ENCODE measurements at places on chromosomes 3 and 15.

DNA sequence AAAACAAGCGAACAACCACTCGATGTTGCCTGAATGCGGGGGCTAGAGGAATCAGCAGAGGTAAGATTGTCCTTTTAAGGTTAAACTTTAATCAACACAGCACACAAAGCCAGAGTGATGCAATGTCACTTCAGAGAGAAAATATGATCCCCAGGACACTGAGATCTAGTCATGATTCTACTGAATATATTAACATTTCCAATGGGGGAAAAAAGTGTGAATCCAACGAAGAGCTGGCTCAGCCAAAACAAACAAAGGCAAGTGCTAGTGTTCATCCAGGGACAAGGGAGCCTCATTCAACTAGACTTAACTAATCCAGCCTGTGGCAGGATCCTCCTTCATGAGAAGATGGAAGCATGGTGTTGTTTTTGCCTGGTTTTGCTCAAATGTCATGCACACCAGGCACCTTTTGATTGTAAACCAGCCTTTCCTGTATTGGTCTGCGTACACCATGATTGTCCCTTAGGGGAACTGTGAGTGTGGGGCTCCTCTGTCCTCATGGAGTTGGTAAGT is 35.8 kb downstream of the SCG5 start:
- DNase-seq: no peak

DNA sequence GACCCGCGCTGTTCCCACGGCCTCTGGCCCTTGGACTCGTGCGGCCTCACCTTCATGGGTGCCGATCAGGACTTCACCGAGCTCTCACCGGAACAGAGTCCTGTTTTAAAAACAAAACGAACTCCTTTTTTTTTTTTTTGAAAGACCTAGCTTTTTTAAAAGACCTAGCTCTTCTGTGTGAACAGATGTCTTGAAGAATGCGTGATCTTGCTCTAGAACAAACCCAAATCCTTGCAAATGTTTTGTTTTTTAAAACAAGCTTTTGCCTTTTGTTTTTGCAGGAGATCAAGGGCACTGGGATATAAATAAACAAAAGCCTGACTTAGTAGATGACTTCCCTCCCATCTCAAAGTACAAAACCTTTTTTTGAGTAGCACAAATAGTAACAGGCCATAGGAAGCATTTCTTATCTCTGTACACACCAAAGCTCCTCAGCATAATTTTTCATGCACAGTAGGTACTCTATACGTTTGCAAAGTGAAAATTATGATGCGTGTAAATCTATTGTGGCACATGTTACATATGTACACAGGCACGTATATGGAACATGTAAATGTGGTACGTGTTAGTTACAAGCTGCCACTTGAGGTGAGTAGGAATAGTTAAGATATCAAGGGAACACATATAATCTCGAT is 1.1 kb upstream of the MSL2 start:
- DNase-seq: no peak

- DNase-seq: no peak
Measured at GRCh38 chr15:37261685-37262084, 161.3 kb upstream of the MEIS2 start.

DNA sequence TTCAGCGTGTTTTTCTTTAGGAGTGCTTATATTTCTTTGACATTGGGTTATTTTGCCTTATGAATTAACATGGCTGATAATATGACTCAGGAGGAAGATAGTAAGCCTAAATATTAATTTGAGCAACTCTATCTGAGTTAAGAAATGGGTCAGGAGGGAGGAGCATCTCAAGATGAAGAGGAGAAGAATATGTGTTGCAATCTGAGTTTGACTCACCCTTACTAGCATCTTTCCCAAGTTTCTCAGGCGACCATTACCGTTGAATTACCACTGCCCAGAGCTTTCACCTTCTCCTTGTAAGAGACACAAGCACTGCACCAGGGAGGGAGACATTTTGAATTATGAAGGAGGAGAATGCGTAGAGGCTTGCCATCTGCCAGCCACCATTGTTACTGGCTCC is 138.3 kb upstream of the MYRIP start:
- no peak for DNase-seq

- peak; percentile 37 for DNase-seq
Measured at GRCh38 chr3:157119369-157119951, 40.5 kb downstream of the CCNL1 start.

DNA sequence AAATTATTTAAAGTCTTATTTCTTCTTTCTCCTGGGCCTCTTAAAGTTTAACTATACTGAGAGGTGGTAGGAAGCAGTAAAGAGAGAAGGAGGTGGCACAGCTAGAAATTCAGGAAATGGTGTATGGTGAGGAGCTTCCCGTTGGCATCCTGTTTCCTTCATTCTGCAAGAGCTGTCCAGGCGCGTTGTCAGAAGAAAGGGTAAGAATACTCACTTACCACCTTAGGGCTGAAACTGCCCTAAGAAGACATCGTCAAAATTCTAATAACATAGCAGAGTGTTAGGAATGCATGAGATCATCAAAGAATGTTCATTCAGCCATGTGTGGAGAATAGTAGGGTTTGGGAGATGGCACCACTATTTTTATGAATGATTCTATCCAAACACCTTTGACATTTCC is 699.6 kb downstream of the MCTP2 start:
- DNase-seq: no peak

DNA sequence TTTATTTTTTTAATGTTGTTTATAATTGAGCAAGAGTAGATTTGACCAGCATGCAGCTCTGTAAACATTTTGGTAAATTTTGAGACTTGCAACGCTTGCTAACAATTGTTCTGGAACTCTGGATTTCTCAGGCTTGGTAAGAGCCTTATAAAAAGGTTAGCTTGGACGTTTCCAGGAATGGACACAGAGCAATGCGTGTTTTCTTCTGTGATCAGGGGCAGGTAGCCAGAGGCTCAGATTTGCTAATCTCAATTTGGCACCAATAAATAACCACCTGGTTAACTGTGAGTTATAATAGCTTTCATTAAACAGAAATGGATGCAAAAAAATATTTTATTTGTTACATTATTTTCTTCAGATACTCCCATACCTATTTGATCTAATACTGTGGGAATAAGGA is 39.8 kb downstream of the CADM2 start:
- no peak for DNase-seq

- no peak for DNase-seq
Measured at GRCh38 chr3:126147147-126147931, 33.0 kb downstream of the ALDH1L1 start.

GRCh38 chr15:90840954-90841353 is 27.4 kb upstream of the FURIN start:
- no peak for DNase-seq

- DNase-seq: peak; percentile 72
Measured at GRCh38 chr15:68559345-68560310, 19.2 kb upstream of the CORO2B start.

- peak; percentile 74 for DNase-seq
Measured at GRCh38 chr15:67063689-67064606, 1.5 kb upstream of the SMAD3 start.

- no peak for DNase-seq
Measured at GRCh38 chr3:86815880-86816279, 175.1 kb downstream of the VGLL3 start.

- DNase-seq: peak; percentile 39
Measured at GRCh38 chr15:62742409-62743171, 300.0 kb upstream of the TPM1 start.

GRCh38 chr3:184261270-184261853 is at the start of gene CAMK2N2:
CAMK2N2 (minus strand) TSS chr3:184261553; CDS start chr3:184261285, 268 bp downstream.
- peak; percentile 68 for DNase-seq

DNA sequence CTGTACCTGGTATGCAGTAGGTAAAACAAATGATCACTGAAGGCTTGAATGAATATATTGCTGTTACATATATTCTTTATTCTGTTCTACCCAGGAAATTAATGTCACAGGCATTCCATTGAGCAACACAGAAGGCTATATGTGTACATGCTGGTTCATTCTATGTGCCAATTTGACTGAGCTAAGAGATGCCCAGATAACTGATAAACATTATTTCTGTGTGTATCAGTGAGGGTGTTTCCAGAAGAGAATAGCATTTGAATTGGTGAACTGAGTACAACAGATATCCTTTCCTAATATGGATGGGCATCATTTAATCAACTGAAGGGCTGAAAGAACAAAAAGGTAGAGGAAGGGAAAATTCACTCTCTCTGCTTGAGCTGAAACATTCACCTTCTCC is 886.8 kb downstream of the FHIT start:
- no peak for DNase-seq

DNA sequence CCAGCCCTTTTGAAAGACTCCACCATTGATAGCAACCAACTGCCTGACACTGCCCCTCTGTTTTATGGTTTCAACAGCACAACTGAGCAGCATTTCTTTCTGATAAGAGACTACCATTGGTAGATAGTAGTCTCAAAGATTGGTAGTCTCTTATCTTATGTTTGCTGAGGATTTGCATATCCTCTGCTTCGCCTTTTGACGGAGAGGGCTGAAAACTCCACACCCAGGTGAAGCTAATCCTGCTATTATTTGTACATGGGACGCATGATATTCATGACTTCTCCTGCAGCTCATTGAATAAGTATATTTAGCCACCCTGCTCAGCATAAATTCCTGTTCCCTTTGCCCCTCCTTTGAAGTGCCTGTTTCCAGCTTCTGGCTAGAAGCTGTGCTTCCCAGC is 119.4 kb upstream of the STRIT1 start:
- no peak for DNase-seq

GRCh38 chr3:40719660-40720287 is 195.0 kb downstream of the ZNF621 start:
- DNase-seq: no peak

- DNase-seq: no peak
Measured at GRCh38 chr15:73932381-73933191, 6.3 kb downstream of the LOXL1 start.

DNA sequence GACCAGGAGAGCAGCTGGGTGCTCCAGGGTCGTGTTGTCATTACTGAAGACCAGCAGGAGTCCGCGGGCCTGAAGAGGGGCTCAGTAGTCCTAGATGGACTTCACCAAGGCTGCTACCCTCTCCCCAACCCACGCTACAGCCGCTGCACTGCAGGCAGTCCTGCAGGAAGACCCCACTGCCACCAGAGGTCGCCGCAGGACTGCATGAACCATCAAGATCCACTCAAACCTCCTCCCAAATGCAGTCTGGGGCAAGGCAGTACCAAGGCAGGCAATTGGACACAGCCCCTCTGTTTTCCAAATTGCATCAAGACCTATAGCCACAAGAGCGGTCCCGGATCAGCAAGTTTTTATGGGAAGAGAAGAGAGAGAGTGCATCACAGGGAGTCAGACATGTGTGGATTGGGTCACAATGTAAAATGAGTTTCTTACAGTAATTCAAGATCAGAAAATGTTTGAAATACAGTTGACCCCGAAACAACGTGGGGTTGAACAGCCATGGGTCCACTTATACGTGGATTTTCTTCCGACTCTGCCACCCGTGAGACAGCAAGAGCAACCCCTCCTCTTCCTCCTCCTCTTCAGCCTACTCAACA is 46.7 kb downstream of the DZIP1L start:
- DNase-seq: peak; percentile 72

DNA sequence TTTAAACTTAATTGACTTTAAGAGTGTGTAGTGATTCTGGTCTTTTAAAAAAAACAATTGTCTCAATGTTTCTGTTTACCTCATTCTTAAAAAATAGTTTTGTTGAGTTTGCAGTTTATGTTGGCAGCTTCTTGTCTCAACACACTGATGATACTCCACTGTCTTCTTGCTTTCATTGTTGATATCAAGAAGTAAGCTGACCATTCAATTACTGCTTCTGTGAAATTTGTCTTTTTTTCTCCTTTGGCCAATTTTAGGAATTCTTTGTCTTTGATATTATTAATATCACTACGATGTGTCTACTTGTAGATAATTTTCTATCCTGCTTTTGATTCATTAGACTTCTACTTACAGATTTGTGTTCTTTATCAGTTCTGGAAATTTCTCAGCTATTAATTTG is 31.4 kb downstream of the PAK2 start:
- no peak for DNase-seq

- no peak for DNase-seq
Measured at GRCh38 chr3:42730294-42730693, 27.7 kb upstream of the HHATL start.

GRCh38 chr3:30347679-30348216 is 258.7 kb upstream of the TGFBR2 start:
- DNase-seq: peak; percentile 39

DNA sequence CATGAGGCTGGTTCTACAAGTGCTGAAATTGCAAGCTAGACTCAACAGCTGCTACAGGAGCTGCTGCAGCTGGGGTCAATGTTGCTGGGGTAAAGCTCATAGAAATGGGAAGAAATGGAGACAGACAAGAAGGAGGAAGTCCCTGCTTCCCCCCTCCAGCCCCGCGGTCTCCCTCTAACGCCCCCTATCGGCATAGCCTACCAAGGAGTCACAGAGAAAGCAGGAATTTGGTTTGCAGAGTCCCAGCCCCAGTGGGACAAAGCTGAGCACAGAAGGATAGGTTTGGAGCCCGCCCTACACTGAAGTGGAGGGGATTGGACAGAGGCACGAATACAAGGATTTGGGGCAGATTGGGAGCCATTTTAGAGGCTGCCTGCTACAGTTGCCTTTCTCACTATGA is 176.9 kb upstream of the ANKRD28 start:
- no peak for DNase-seq

- no peak for DNase-seq
Measured at GRCh38 chr3:79085171-79085570, 682.6 kb downstream of the ROBO1 start.

- no peak for DNase-seq
Measured at GRCh38 chr15:28272587-28272986, 49.4 kb downstream of the HERC2 start.

DNA sequence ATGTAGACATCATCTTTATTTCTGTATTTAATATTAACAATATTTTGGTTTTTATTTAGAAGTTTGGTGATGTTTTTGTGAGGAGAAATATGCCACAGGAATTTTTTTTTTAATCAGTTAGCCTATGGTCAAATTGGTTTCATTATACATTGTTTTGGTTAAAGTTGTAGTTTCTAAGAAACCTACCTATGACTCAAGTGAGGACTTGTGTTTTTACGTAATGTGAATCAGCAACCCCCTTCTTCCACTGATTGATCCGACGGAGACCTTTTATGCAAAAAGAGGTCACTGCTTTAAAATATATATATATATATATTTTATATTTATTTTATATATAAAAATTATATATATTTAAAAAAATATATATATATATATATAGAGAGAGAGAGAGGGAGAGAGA is 698.1 kb downstream of the FHIT start:
- no peak for DNase-seq

- DNase-seq: no peak
Measured at GRCh38 chr3:18024715-18025114, 282.3 kb upstream of the TBC1D5 start.

- no peak for DNase-seq
Measured at GRCh38 chr3:194637066-194637465, 3.8 kb upstream of the TMEM44 start.

GRCh38 chr3:108472001-108472591 is 38.3 kb downstream of the MYH15 start:
- no peak for DNase-seq

- no peak for DNase-seq
Measured at GRCh38 chr15:36422631-36423030, 156.8 kb upstream of the CDIN1 start.

All from CD4-positive, alpha-beta T cell treated with Interleukin-6 for 4 hours (primary cell).